ENCODE measurements at places on chromosomes 3 and 15. TPM values are rescaled to one million over a fixed set of nuclear protein-coding genes. Genes with fewer than 3 reads are reported as not detected.
A peak's percentile ranks its signal among the peaks of the same experiment; 100 is the strongest.

The ABI3BP gene
- 91.1 TPM for total RNA-seq

The TUSC7 gene
- not detected for total RNA-seq

The SLC22A13 gene
- not detected for total RNA-seq

The TRH gene
- total RNA-seq, result 1.2 TPM

The DNASE1L3 gene
- 13.3 TPM for total RNA-seq

DNA sequence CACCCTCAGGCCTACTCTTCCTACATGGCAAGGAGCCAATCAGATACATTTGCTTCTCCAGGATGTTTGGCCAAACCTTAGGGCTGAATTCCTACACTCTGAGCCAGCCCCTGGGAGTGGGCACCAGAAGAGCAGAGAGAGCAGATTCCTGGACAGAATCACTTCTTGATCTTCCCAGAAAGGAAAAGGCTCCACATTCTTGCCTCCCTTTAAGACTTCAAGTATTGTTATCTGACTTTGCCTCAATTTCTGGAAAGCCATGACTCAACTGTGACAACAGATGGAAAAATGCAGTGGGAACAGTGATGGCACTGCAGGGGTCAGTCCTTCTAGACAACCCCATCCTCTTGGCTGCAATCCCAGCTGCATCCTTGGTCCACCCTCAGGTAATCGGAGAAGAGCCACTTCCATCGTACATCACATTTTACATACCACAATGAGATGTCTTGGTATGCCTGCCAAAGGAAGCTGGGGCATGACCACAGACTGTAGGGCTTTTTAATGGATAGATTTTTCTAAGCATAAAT, 21.0 kb downstream of the SLCO2A1 start:
- H3K4me1 ChIP-seq, result peaks cover 15% of the 10 kb centered on the region
- H3K27me3 ChIP-seq, result no peaks in the 10 kb centered on the region
- H3K27ac ChIP-seq, result no peak overlapping the region

GRCh38 chr3:123997543-123997942, 5.6 kb upstream of the ROPN1 start:
- H3K4me1 ChIP-seq, result no peaks in the 10 kb centered on the region
- no peak overlapping the region for H3K4me3 ChIP-seq
- H3K27me3 ChIP-seq, result no peaks in the 10 kb centered on the region
- H3K36me3 ChIP-seq, result no peaks in the 10 kb centered on the region
- no peak for DNase-seq

GRCh38 chr3:58622436-58622835, 44.1 kb downstream of the FAM3D start:
- peaks cover 22% of the 10 kb centered on the region for H3K4me1 ChIP-seq
- H3K4me3 ChIP-seq, result no peak overlapping the region
- no peaks in the 10 kb centered on the region for H3K36me3 ChIP-seq
- no peaks in the 10 kb centered on the region for H3K27me3 ChIP-seq

GRCh38 chr15:83510001-83510400, 62.9 kb downstream of the SH3GL3 start:
- no peaks in the 10 kb centered on the region for H3K36me3 ChIP-seq
- H3K27me3 ChIP-seq, result no peaks in the 10 kb centered on the region
- H3K27ac ChIP-seq, result no peak overlapping the region
- DNase-seq, result no peak
- H3K4me1 ChIP-seq, result no peaks in the 10 kb centered on the region

DNA sequence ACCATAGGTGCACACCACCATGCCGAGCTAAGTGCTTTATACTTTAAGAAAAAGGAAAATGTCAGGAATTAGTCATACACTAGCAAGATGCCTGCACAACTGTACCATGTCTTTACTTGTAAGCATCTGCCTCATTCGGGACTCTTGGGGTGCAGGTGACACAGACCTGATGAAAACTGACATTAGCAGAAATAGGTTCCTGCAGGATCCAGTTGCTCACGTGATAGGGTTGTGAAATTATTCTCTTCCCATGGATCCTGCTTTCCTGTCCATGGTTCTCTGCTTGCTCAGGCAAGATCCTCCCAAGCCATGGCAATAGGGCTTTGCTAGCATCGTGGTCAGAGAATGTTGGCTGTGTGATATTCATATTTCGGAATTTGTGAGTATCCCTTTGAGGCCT, 10.2 kb upstream of the LHFPL4 start:
- H3K4me1 ChIP-seq, result no peaks in the 10 kb centered on the region
- DNase-seq, result no peak
- no peaks in the 10 kb centered on the region for H3K36me3 ChIP-seq
- no peak overlapping the region for H3K4me3 ChIP-seq
- H3K27me3 ChIP-seq, result no peaks in the 10 kb centered on the region
- H3K27ac ChIP-seq, result no peak overlapping the region

DNA sequence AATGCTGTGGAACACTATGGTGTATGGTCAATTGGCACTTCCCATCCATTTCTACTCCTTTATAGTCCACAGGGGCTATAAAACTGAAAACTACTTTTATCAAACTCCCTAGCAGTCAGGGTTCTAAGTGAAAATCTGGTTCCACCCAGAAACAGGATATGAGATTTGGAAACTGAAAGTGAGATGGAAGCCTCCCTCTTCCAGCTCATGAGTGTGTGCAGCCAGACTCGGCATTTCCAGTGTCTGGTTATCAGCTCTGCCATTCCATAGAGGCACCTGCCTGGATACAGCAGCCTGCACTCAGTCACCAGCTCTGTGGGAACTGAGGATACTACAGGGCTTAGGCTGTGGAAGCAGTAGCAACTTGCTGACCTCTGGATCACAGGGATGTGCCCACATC, 14.7 kb upstream of the PLA2G4F start:
- H3K4me3 ChIP-seq, result no peak overlapping the region
- peaks cover 81% of the 10 kb centered on the region for H3K36me3 ChIP-seq
- no peaks in the 10 kb centered on the region for H3K27me3 ChIP-seq
- no peak for DNase-seq
- no peaks in the 10 kb centered on the region for H3K4me1 ChIP-seq
- no peak overlapping the region for H3K27ac ChIP-seq

DNA sequence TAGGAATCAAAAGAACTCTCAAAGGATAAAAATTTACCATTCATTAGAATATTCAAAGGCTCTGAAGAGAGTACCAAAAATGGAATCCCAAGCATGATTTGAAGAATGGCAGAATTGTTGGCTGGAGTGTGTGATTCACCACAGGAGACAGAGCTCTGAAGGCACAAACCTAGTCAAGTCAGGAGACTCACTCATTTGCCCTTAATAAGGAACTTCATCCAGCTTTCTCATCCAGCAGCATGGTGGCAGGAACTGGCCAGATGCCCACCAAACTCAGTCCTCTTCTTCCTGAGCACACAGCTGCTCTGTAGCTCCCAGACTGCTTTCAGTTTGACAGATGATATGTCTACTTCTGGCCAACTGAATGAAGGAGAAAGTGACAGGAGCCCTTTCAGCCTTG, 16.5 kb upstream of the HEG1 start:
- no peaks in the 10 kb centered on the region for H3K27me3 ChIP-seq
- H3K36me3 ChIP-seq, result no peaks in the 10 kb centered on the region
- no peak for DNase-seq
- H3K27ac ChIP-seq, result no peak overlapping the region
- H3K4me3 ChIP-seq, result no peak overlapping the region

DNA sequence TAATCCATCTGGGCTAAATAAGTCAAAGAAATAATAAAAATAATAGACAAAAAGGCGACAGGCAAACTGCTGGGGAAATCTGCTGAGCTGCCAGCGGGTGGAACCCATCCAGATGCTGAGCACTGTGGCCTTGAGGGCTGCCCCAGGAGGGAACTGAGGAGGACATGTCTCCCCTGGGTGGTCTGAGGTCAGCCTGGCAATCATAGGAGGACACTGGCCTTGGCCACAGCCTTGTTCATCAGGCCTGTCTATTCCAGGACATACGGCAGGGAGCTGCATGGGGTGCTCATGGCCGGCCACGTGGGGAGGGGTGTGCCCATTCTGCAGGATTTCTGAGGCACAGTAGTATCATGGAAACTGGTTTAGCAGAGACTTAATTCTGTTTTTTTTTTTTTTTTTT, 21.5 kb upstream of the SNRPA1 start:
- H3K4me1 ChIP-seq, result no peaks in the 10 kb centered on the region
- H3K4me3 ChIP-seq, result no peak overlapping the region
- H3K36me3 ChIP-seq, result no peaks in the 10 kb centered on the region
- no peak for DNase-seq
- no peaks in the 10 kb centered on the region for H3K27me3 ChIP-seq

- no peak overlapping the region for H3K27ac ChIP-seq
- no peaks in the 10 kb centered on the region for H3K36me3 ChIP-seq
- H3K4me3 ChIP-seq, result no peak overlapping the region
- H3K4me1 ChIP-seq, result no peaks in the 10 kb centered on the region
- no peak for DNase-seq
Measured at GRCh38 chr3:15845475-15845874, 47.7 kb upstream of the ANKRD28 start.

- no peaks in the 10 kb centered on the region for H3K4me1 ChIP-seq
- H3K4me3 ChIP-seq, result no peak overlapping the region
- H3K27me3 ChIP-seq, result no peaks in the 10 kb centered on the region
- peaks cover 12% of the 10 kb centered on the region for H3K36me3 ChIP-seq
Measured at GRCh38 chr15:82159922-82160321, 102.6 kb downstream of the EFL1 start.

DNA sequence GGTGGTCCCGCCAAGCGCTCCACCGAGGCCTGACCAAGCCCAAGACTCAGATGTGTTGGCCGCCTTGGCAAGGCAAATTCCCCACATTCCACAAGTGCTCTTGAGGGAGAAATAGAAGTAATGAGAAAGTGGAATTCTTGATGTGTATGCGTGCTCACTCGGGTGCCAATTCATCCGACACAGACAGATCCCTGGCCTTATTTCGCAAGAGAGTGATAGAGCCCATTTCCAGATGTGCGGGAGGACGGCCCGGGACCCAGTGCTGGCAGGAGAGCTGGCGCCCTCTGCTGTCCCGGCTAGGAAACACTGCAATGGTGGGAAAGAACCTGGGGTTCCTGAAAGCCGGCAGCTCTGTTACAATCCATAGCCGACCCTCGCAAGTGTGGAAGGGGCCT, 76.0 kb downstream of the HMG20A start:
- no peak overlapping the region for H3K4me3 ChIP-seq
- no peaks in the 10 kb centered on the region for H3K36me3 ChIP-seq
- H3K27me3 ChIP-seq, result no peaks in the 10 kb centered on the region
- no peak for DNase-seq

DNA sequence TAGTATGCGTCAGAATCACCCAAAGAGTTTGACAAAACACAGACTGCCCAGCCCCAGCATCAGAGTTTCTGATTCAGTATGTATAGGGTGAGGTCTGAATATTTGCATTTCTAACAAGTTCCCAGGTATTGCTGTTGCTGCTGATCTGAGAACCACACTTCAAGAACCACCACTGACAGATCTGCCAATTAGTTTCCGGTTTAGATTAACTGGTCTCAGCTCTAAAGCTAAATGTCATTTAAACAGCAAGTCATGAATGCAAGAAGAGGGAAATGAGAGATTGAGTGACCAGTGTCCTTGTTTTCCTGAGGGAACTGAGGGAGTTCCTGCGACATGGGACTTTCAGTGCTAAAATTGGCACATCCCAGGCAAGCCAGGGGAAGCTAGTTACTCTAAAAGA, 305.0 kb downstream of the ZNF385D start:
- H3K4me3 ChIP-seq, result no peak overlapping the region
- H3K36me3 ChIP-seq, result no peaks in the 10 kb centered on the region
- H3K27me3 ChIP-seq, result no peaks in the 10 kb centered on the region
- H3K27ac ChIP-seq, result no peak overlapping the region

DNA sequence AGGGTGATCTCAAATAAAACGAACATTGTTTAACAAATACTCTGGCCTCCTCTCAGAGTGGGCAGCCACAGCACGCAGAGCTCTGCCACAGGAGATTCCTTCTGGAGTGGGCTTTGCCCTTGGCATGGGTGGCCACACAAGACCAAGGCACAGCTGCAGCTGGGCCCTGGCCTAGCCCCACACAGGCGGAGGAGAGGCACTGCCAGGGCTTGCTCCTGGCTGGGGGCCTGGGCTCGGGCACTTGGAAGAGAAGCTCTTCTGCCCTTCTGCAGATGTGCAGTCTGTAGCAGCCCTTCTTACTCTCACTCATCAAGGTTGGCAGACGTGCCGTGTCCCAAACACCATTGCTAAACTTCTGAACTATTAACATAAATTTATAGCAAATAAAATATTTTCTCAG, 67.2 kb downstream of the CRTC3 start:
- peak overlapping the region; percentile 63 for H3K27ac ChIP-seq
- peaks cover 62% of the 10 kb centered on the region for H3K4me1 ChIP-seq
- no peak for DNase-seq
- no peak overlapping the region for H3K4me3 ChIP-seq
- no peaks in the 10 kb centered on the region for H3K27me3 ChIP-seq

- H3K4me1 ChIP-seq, result no peaks in the 10 kb centered on the region
- H3K4me3 ChIP-seq, result no peak overlapping the region
- H3K36me3 ChIP-seq, result no peaks in the 10 kb centered on the region
- no peak overlapping the region for H3K27ac ChIP-seq
Measured at GRCh38 chr3:78941587-78941986, 826.2 kb downstream of the ROBO1 start.

DNA sequence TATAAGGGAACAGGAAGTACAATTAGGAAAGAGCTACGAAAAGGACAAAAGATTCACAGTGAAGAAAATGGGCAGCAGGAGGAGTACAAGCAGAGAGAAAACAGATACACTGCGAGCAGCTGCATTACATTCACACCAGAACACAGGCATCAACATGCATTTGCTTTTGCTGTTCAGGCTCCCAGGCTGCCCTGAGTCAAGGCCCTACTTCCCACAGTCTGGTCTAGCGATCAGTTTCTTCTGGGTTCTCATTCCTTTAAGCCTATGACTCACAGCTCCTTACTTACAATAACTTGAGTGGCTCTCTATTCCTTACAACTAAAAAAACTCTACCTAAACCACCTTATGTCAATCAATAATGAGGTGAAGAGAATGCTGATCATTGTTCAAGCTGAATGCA, 24.5 kb upstream of the ZNF445 start:
- no peaks in the 10 kb centered on the region for H3K36me3 ChIP-seq
- H3K4me3 ChIP-seq, result no peak overlapping the region
- no peaks in the 10 kb centered on the region for H3K27me3 ChIP-seq

DNA sequence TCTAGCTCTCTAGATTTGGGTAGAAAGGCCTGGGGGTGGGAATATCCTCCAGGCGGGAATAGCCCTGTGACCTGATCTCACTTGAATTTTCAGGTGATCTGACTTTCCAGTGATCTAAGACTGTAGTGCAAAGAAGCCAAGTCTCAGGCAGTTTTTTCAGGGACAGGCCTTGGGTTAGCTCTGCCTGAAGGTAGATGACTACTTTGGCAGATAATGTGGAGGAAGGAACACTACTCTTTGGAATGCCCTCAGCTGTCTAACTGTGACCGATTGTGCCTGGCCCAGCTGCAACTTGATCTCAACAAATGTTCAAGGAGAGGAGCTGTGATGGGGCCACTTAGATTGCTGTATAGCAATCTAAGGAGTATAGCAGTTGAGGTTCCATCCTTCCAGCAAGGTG, 193.7 kb downstream of the TCF12 start:
- no peaks in the 10 kb centered on the region for H3K36me3 ChIP-seq
- no peak overlapping the region for H3K27ac ChIP-seq
- DNase-seq, result no peak

DNA sequence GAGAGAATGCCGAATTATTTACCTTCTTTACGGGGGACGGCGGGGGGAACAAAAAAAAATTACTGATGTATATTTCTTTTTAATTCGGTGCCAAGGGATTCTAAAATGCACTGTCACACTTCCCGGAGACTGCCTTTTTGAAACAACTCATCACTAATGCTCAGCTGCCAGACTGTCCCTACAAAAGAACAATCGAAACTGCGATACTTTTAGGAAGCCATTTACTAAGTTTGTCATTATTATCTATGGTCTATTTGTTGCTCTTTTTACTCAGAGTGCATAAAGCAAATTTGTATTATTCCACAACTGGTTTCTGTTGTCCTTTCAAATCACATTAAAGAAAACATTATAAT, 60.8 kb downstream of the TM4SF4 start:
- H3K4me1 ChIP-seq, result peaks cover 60% of the 10 kb centered on the region
- H3K27ac ChIP-seq, result peak overlapping the region; percentile 65
- no peaks in the 10 kb centered on the region for H3K27me3 ChIP-seq
- H3K4me3 ChIP-seq, result peak overlapping the region; percentile 5
